Stimulated activated naive CD8-positive, alpha-beta T cell treated with anti-CD3 and anti-CD28 coated beads, Interleukin-15, amount 100 ng/mL, for 72 hours (primary cell): ENCODE measurements at places on chromosomes 12 and 14.

GRCh38 chr12:79998554-79998953, 63.7 kb upstream of the PPP1R12A start:
- no peak for DNase-seq

GRCh38 chr14:23376482-23377197, at the start of gene CMTM5:
TSS of gene CMTM5 (plus strand) at chr14:23377046. CDS start at chr14:23377252, 206 bp downstream.
- no peak for DNase-seq

DNA sequence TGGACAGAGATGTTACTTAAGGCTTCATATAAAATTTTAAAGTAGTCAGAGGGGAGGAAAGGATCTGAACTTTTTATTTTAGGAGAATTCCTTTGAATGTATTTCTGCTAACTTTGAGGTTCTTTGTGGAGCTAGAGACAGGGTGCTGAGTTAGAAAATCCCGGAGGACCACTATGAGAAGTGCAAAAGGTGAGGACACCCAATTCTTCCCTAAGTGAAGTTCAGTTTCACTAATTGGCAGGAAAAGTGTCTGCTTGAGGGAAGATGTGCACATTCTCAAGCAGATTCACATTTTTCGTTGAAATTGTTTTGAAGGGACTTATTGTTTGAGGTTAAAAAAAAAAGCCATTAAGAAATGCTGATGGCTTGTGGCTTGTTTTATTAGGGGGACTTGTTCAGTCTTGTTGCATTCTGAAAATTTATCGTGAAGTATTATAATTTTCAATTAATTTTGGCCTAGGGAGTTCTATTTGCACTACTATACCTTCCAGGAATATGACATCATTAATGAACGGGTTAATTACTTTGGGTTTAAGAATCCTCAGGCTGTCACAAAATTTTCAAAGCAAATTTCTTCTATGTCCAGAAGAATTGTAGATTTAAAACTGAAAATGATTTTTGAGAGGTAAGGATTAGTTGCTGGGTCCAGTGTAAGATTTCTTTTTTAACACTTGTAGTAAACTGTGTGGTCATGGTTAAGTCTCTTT, 1.8 kb downstream of the PCNX1 start:
- no peak for DNase-seq

DNA sequence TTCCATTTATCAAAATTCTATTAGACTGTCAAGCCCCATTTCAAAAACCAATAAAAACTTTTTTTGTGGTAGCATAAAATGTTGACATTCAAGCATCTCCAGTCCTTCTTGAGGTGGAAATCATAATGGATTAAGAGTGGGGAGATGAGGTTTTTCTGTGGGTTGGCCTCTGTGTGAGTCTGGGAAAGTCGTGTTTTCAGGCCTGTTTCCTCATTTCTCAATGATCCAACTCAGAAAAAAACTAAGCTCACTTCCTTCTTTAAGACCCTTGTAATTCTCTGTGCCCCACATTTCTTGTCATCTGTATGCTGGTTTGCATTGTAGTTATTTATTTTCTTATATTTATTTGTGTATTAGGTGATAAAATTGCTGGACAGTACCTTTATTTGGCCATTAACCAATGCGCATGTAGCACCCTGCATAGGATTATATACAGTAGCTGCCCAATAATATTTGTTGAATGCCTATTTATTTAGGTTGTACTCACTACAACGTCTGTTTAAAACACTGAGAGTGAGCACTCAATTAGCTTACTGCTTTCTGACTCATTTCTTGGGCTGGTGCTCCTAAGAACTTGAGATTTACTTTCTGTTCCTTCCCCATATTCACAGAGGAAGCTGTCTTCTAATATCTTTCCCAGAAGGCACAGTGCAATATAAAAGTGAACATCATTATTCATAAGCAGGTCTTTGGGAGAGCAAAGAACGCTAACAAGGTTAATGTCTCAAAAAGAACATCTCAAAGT, 121.9 kb downstream of the DNAI7 start:
- DNase-seq: no peak

GRCh38 chr12:53806721-53807120, 54.9 kb upstream of the CISTR start:
- DNase-seq: no peak

DNA sequence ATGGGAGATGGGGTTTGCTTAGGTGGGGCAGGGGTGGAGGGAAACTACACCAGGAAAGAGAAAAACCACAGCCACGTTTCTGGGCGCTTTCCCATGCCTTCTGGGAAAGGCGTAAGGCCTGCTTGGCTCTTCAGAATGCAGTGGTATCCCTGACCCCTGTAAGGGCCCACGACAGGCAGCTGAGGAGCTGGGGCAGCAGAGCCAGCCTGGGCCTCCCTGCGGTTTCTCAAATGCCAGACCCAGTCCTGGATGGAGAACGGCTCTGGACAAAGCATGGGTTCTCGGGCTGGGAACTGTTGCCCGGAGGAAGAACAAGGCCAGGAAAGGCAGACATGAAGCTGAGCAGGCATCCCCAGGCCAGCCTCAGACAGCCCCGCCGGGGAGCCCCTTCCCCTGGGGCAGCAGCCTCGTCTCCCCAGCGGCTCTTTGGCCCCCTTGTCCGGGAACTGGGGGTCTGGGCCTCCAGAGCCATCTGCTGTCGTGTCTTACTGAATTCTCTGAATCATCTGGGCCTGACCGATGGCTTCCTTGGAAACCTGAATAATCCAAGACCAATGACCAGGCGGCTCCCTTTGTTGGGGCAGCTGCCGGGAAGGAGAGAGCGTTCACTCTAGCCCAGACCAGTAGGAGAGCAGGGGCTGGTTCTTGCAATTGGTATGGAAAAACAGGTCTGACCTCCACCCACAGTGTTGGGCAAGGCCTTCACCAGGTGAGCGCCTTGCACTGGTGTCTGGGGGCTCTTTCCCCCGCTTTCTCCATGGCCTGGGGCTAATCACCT, 64.0 kb upstream of the RIN3 start:
- no peak for DNase-seq

DNA sequence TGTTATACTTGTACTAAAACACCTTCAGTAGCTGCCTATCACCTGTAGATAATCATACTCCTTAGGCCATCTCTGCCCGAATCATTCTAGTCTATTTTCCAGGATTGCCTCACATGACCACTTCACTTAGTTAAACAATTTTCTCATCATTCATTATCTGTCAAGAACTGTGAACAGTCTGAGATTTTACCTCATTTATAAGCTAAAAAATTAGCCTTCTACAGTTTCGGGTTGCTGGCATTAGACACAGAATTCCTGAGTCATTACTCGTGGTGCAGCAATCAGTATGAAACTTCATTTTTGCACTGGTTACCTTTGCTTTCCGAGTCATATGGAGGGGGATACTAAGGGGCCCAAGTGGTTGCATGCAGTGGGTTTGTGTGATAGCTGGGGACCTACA, 57.6 kb upstream of the OTOGL start:
- no peak for DNase-seq

GRCh38 chr12:25052196-25052913, 103.5 kb upstream of the BCAT1 start:
- peak; percentile 69 for DNase-seq

- no peak for DNase-seq
Measured at GRCh38 chr12:28268608-28269229, 78.5 kb downstream of the CCDC91 start.

GRCh38 chr14:97262336-97262735, 465.2 kb downstream of the VRK1 start:
- DNase-seq: no peak

DNA sequence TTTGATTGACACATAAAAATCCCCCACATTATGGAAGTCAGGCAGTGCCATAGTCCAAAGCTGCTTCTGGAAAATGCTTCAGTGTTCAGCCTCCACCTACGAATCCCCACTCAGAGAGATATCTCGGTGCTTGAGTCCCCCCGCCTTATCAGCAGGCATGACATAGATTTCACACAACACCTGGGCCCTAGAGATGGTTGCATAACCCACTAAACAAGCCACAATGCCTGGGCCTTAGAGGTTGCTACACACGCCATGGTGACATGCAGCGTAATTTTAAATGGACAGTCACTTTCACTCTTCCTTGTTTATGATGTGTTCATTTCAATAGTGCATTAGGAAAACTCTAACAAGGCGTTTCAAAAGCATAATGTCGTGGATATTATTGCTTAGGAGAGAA, 38.0 kb downstream of the CCDC60 start:
- DNase-seq: no peak

DNA sequence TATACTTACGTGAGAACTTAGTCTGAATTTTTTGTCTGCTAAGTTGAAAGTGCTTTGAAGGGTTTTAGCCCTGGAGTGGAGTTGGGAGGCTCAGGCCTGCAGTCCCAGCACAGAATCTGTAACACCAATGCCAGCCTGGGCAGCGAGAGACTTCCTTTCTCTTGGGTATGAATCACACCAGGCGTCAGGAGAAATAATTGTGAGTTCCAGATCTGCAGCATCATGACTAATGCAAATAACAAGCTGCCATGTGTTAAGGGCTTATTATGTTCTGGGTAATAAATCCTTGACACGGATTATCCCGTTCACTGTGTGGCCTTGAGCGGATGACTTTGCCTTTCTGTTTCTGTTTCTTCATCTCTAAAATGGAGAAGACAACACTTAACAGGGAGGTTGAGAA, 70.6 kb downstream of the B4GALNT3 start:
- no peak for DNase-seq

DNA sequence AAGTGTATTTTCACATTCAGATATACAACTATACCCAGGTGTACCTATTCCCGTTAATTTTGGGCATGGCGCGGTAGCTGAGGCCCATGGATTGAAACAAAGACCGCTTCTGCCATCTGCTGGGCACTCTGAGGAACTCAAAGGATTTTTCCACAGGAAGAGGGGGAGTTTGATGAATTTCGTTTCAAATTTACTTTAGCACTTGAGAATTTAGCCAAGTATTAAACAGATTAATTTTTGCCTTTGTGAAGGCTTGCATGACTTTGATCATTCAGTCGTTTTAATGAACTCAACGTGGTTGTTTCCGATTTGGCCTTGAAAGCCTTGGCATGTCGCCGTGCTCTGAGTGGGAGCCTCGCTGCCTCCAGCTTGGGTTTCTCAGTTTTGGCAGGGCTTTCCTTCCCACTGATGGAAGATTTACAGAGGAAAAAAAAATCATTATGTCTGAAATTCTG, 153.2 kb upstream of the DDHD1 start:
- peak; percentile 24 for DNase-seq

DNA sequence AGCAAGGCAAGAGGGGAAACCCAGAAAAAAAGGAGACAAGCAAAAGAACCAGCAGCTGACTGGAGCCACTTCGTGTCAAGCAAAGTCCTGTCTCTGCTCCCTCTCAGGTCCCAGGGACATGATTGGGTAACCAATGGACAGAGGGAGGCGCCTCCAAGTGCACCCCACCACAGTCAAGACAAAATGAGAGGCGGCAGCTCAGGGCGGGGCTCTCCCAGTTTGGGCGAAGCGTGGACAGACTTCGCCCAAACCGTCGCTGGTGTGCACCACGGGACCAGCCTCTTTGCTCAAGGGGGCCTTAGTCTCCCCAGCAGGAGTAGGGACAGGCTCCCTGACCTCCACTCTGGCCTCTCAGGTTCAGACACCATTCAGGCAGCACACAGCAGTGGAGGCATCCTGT, 1.5 kb upstream of the BEGAIN start:
- no peak for DNase-seq

DNA sequence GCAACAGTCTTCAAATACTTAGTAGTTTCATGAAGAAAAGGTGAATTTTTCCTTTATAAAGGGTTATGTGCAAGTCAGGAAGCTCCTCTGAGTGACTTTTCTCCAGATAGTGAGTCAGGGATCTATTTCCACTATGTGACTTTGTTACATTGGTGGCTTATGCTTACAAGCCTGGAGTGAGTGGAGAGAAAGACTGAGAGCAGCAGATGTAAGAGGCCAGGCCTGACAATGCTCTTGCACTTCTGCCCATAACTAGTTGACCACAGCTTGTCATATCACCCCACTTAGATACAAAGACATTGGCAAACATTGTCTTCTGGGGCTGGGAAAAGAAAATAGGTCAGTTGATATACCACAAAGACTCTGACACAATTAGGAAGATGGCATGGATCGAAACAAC, 236.5 kb downstream of the PDZRN4 start:
- no peak for DNase-seq

- DNase-seq: no peak
Measured at GRCh38 chr14:23569443-23570151, 2.0 kb upstream of the AP1G2 start.

DNA sequence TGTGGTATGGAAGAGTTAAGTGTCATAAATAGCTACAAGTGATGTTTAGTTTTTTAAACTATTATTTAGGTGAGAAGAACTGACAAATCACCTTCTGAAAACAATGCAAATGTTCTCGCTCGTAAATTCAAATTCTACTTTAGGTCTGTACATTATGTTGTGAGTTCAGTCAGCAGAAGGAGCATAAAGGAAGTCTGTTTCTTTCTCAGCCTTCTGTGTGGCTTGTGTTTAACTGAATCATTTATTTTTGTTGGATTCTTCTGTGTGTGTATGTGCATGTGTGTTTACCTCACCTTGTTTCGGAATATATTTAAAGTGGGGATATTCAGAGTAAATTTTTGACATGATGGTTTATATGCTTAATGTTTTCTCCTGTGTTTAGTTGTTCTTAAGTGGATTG, 285.9 kb downstream of the TMTC2 start:
- no peak for DNase-seq

- DNase-seq: peak; percentile 5
Measured at GRCh38 chr14:34857689-34858449, 17.3 kb downstream of the BAZ1A start.

- DNase-seq: no peak
Measured at GRCh38 chr14:101972126-101972866, 7.9 kb downstream of the DYNC1H1 start.

GRCh38 chr12:51890511-51891171, 2.7 kb downstream of the ANKRD33 start:
- no peak for DNase-seq

- no peak for DNase-seq
Measured at GRCh38 chr14:68762953-68763764, 29.7 kb downstream of the ZFP36L1 start.

GRCh38 chr14:75088566-75089373, 19.3 kb downstream of the ZC2HC1C start:
- peak; percentile 19 for DNase-seq

DNA sequence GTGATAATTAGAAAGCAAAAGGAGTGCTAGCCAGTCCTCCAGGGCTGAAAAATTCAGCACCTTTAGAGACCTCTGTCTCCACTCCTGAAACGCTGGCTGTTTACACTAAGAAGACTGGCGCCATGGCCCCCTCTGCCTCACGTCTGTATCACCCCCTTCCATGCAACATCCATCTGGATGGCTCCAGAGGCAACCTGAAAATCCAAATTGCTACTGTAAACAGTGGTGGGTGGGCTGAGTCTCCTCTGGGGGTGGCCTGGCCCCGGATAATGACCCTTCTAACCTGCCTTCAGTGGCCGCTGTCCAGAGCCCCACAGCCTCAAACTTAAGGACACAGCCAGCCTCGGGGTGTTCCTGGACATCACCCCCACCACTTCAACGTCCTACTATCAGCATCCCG, 1.4 kb downstream of the PRKD1 start:
- no peak for DNase-seq
